SK-N-SH treated with all-trans-retinoic acid at 6 μM for 48 hours (cell line): ENCODE measurements at places on chromosomes 13 and 19.

DNA sequence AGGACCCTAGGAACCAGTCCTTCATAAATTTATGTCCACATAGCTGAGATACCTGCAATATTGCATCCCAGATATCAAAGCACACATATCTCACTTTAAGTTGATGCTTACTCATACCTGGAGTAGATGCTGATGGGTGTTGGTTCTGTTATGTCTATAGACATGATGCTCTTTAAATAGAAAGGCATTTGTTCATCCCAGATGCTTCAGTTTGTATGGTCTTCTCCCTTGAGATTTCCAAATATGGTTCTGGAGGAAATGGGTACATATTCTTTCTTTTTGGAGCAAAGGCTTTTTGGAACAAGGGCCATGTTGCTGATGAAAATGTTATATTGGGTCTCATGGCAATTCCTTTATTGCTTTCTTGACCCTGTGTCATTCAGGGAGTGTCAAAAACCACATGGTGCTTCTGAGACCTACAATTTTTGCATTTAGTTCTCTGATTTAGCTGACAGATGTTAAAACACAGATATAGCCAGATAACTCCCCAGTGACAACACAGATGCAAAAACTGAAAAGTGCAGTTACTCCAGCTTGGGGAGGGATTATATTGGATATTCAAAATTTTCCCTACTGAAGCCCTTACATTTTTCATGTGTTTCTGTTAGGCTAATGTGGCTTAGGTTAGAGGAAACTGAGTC, 211.4 kb downstream of the KCNRG start:
- no peak for ATAC-seq

GRCh38 chr13:64074971-64075474, 2659.4 kb upstream of the PCDH20 start:
- ATAC-seq, result no peak

DNA sequence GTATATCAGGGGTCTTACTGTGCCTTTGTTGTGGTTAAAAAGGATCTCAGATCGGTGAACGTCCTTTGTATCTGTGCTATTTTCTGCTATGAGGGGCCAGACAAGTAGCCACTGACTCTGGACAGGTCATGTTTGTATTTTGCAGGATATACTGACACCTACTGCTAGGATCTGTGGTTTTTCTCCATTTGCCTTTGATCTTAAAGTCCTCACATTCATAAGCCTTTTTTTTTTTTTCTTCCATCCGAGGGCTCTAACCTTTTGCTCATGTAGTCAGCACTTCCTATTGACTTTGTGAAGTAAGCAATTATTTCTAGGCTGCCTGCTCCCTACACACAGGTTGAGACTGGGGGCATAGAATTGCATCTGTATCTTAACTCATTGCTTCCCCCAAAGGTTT, 106.2 kb downstream of the SLITRK5 start:
- peak; percentile 63 for ATAC-seq

GRCh38 chr19:35750167-35750566, 1.8 kb downstream of the LIN37 start:
- no peak for ATAC-seq

DNA sequence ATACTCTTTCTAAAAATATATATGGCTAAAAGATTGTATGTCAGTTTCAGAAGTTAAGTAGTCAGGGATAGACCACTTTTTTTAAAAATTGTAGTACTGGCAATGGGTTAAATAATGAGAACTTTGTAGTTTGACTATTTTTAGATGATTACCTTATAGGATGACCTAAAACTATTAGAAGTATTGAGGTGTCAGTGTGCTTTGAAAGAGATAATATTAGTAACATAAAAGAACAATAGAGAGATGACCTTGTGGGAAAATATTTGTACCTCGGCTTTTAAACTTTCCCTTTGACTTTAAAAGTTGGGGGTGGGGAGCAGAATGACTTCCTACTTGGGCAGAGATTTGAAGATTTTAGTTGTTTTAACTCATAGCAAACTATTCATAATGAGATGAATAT, 48.3 kb downstream of the SLAIN1 start:
- no peak for ATAC-seq

DNA sequence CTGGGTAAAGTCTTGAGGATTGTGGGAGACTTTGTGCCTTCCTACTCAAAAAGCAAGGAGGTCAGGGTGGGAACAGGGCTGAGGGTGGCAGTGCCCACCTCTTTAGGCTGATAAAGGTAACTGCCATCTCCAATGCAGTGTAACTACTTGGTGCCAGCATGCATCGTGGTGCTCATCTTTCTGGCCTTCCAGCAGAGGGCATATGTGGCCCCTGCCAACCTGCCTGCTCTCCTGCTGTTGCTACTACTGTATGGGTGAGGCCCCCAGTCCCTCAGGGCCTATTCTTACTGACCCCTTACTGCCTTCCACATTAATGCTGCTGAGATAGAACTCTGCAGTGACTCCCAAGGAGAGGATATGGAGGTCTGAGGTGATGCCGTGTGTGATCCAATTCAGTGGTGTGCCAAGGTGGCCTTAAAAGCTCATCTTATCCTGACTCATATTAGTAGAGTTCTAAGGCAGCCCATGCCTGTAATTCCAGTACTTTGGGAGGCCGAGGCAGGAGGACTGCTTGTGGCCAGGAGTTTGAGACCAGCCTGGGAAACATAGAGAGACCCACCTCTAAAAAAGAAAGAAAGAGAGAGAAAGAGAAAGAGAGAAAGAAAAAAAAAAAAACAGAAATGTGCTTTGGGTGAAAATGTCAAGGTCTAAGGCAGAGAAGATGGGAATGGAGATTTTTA, 9.7 kb upstream of the ARHGAP45 start:
- 0 out of 3 replicates have a peak, but pooled peaks have one; percentile 21 for ATAC-seq

GRCh38 chr13:57624565-57625435, 6.7 kb upstream of the PCDH17 start:
- ATAC-seq, result peak; percentile 51

- no peak for ATAC-seq
These were observed 2.1 kb downstream of the SNAPC2 start for GRCh38 chr19:7921967-7922835.

DNA sequence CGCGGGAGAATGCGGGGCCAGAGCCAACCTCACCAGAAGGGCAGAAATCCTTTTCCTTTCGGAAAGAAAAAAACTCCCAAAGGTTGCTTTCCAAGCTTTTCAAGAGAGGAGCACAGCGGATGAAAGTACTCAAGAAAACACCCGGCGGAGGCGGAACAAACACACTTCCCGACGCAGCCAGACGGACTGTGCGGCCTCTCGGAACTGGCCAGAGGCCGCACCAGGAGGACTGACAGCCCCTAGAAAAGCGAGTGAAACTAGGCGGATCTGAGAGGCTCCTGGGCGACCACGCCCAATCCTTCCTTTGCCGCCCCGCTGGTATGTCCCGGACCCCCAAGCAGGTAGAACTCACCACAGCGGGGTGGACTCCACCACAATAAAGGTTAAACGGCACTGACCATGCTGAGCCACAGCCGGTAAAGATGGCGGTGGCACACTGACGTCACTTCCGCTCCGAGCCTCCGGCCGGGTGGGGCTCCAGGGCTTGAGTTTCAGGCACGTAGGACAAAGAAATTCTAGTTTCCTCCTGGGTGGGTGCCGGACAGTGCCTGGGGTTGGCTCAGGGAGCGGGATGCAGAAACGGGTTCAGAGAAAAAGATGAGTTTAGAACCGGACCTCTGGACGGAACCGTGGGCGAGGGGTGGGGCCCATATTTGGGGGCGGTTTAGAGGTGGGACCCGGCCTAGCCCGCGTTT, at the start of gene ZNF562:
Gene ZNF562 (minus strand): TSS at position 438 of the 695 bp plus-strand sequence. CDS start 14,356 bp downstream, outside the sequence.
- ATAC-seq, result peak; percentile 98

DNA sequence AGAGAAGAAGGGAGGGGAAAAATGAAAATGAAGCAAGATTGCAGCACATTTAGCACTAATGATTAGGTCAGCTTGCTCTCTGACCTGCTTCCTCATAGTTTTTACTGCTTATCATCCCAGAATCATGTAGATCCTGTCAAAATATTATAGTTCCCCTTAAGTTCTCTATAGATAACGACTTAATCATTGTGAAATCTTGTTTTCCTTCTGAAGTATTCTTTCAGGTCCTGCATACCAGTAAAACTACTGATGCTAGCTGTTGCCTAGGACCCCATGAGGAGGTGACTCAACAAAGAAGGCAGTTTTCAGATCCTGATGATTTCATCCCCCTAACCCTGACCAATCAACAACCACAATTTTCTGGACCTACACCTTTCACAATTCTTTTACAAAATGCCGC, 1131.7 kb downstream of the SLITRK5 start:
- ATAC-seq, result no peak

DNA sequence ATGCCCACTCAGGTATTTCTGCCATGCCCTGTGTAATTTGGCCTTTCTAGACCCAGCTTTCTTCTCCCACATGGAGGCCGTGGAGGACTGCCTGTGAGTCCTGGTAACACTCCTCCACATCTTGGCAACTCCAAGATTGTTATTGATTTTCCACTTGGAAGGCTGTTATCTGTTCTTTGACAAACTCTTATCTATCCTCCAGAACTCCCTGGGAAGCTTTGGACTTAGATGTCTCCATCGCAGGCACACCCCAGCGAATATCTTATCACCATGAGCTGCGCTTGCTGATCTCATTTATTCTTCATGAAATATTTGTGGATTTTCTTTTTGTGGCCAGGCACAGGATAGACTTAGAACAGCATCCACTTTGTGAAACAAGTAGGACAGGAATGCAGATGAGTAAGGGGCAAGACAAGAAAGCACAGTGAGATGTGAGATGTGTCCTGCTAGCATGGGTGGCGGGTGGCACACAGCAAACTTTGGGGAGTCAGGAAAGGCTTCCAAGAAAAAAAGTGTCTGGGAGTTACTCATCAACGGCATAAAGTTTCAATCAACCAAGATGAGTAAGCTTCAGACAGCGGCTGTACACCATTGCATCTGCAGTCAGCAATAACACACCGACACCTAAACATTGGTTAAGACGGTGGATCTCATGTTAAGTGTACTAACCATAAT, 84.5 kb upstream of the IRS2 start:
- ATAC-seq, result no peak

- ATAC-seq, result no peak
These were observed 403.3 kb downstream of the LIG4 start for GRCh38 chr13:107812014-107812412.

GRCh38 chr13:99390601-99391000, 83.4 kb upstream of the GPR183 start:
- no peak for ATAC-seq

DNA sequence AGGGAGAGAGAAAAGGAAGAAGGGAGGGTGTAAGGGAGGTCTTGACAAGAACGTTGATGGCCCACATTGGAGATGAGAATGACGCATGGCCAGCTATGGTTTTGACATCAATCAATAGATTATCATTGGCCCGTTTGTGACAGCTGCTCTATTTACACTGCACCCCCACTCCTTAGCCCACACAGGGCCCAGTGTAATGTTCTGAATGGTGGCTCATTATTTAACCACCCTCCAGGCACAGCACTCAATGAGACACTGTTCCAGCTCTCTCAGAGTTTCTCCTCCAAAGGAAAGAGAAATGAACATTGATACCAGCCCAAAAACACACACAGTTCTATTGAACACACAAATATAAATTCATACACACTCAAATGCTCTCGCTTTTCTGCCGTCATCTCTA, 173.0 kb upstream of the IPO5 start:
- ATAC-seq, result no peak

- no peak for ATAC-seq
These were observed 342.6 kb downstream of the ITGBL1 start for GRCh38 chr13:101795025-101795424.

GRCh38 chr19:16373532-16373931, 48.9 kb downstream of the KLF2 start:
- no peak for ATAC-seq

GRCh38 chr19:15656467-15656866, 15.8 kb downstream of the CYP4F3 start:
- ATAC-seq, result no peak

DNA sequence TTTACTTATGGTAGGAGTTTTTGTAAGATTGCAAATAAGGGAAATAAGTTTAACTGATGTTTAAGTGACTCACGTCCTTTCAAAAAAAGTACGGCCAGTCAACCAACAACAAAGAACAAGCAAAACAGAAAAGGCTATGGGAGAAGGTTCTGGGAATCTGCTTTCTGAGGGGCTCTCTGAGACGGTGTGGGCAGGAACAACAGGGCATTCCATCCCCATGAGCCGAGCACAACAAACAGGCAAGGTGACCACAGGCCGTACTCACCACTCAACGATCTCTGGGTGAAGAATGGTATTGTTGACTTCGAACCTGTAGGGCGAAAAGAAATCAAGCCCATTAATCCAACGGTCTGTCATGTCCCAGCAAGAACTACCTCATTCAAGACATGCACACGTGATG, 43.8 kb downstream of the PEPD start:
- no peak for ATAC-seq
